ENCODE measurements at places on chromosomes 4 and X. TPM values are rescaled to one million over a fixed set of nuclear protein-coding genes. Genes with fewer than 3 reads are reported as not detected.

RHOXF1 gene
- not detected for total RNA-seq

TMEM154 gene
- total RNA-seq: 1.6 TPM

MAP7D2 gene
- total RNA-seq: 0.19 TPM

GRCh38 chrX:104166735-104167436 lies 633 bp downstream of the FAM199X start:
- no peak for DNase-seq

- no peak for DNase-seq
Measured at GRCh38 chrX:83510510-83511062, 2.5 kb downstream of the POU3F4 start.

DNA sequence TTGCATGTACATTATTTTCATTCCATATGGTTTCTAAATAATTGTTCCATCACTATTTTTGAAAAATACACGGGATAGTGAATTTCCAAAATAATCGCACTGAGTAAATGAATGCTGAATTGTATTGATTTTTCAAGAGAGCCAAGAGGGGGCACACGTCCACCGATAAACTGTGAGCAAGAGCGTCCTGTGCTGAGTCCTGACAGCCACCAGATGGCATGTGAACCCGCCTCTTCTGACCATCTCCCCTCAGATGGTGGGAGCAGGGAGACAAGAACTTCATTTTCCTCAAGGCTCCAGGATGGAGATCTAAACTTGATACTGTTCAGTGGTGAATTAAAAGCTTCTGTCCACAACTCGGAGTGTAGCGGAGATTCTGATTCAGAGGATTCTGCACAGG lies 30.6 kb upstream of the IL9R start:
- DNase-seq: no peak

GRCh38 chrX:70089604-70090297 lies 27.5 kb downstream of the OTUD6A start:
- no peak for DNase-seq

DNA sequence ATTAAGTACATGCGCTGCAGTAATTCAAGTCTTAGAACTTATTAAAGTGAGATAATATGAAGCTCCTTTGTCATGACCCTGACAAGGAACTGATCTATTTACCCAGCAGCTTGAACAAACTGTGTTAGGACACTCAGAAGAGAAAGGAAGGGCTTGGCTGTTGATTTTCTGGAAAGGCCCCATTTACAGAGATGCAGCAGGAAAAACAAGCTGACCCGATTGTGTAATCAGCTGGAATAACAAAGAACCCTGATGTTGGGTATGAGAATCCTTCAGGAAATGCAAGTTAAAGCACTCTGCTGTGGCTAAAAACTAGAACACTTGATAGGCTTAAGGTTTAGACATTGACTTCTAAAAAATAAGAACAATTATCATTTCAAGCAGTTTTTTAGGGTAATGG lies 64.8 kb downstream of the TBC1D9 start:
- DNase-seq: no peak

GRCh38 chr4:113292371-113293042 lies 243.1 kb downstream of the ANK2 start:
- no peak for DNase-seq

GRCh38 chr4:112170451-112170993 lies 25.3 kb downstream of the FAM241A start:
- DNase-seq: no peak

DNA sequence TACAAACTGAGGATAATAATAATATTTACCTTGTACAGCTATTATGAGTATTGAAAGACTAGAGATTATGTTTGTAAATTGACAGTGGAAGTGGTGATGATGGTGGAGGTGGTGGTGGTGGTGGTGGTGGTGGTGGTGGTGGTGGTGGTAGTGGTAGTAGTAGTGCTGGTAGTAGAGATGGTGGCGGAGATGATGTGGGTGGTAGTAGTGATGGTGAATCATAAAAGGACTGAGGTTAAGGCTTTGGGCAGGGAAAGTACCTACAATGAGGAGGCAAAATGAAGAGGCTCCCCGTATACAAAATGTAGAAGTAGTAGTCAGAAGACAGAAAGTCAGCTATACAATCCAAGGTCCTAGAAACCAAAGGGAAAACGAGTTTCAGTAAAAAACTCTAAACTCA lies 214.1 kb downstream of the BCOR start:
- DNase-seq: no peak

ZFP92 gene
- 0.40 TPM for total RNA-seq

ODAPH gene
- not detected for total RNA-seq

DNA sequence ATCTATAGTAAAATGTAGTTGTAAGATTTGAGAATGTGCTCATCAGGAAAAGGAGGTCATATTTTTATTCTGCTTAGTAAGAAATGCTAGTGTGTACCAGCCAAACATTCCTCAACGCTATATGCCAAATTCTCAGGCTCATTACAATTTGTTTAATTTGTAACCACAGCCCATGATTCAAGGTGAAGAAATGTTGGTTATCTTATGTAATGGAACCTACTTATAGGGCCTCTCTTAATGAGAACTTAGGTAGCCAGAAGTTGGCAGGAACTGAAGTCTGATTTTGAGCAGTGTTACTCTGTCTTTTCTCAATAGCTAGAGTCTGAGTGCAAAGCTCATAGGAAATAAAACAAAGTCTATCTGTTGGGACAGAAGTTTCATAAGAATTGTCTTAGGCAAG lies 595.0 kb downstream of the GLUD2 start:
- DNase-seq: no peak

DNA sequence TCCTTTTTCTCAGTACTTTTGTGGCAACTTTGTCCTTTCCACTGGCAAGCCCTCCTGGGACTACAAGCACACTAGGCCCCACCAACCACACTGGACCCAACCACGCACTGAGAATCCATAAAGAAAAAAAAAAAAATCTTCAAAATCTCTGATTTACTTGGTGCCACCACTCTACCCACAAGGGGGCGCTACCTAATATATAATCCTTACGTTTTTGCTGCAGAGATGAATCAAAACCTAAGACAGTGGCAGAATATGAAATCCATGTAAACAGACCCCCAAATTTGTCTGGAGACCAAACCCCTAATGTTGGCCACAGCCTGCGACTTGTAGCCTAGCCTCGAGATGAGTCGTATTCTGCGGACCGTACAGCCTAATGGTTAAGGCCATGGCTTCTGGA lies 63.5 kb upstream of the ARHGAP36 start:
- DNase-seq: no peak

- DNase-seq: no peak
Measured at GRCh38 chrX:68763481-68763880, 65.3 kb upstream of the EFNB1 start.

SLC9B2 gene
- 6.4 TPM for total RNA-seq

- DNase-seq: no peak
Measured at GRCh38 chr4:165720411-165721082, 152.5 kb upstream of the TLL1 start.

- DNase-seq: no peak
Measured at GRCh38 chrX:15653961-15654360, 10.6 kb downstream of the CLTRN start.

POLN gene
- 2.3 TPM for total RNA-seq

- no peak for DNase-seq
Measured at GRCh38 chr4:36208893-36209473, 35.3 kb downstream of the ARAP2 start.
